AG20443 (cell line): ENCODE measurements at places on chromosomes 7 and 10.

- DNase-seq = no peak
These were observed 76.2 kb downstream of the PLCE1 start for GRCh38 chr10:94069884-94070283.

DNA sequence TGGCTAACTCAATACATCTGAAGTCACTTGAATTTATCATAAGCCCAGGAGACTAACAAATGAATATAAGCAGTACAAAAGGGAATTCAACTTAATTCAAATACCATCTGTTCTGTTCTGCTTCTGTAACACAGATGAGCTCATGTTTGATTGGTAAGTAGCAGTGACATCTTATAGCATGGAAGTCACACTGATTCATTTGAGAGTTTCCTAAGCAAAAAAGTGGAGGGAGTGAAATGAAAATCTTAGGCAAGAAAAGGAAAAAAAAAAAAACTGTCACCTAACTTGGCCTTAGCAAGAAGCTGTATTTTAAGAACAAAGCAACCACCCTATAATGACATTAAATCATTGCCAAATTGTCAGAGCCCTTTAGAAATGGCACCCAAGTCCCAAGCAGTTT is 49.5 kb downstream of the SMURF1 start:
- DNase-seq = no peak

DNA sequence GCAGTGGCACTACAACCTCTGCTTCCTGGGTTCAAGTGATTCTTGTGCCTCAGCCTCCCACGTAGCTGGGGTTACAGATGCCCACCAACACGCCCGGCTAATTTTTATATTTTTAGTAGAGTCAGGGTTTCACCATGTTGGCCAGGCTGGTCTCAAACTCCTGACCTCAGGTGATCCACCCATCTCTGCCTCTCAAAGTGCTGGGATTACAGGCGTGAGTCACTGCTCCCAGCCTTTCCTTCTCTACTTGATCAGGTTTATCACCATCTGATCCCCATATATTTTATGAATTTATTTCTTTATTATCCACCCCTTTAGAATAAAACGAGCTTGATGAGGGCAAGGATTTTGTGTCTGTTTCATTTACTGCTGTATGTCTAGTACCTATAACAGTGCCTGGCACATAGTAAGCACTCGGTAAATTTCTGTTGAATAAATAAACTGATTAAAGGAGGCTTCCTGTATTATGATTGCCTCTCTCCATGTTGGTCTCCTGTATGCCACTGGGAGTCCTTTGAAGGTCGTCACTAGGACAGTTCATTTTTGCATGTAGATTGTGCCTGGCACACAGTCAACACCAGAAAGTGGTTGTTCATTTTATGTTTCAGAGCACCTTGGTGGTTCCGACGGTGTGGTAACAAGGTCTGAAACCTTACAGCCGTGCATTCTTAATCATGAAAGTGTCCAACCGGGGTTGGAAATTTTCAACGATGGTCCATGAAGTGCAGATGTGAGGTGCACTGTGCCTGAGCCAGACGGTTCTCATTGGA is 9.6 kb upstream of the EIF3A start:
- no peak for DNase-seq

DNA sequence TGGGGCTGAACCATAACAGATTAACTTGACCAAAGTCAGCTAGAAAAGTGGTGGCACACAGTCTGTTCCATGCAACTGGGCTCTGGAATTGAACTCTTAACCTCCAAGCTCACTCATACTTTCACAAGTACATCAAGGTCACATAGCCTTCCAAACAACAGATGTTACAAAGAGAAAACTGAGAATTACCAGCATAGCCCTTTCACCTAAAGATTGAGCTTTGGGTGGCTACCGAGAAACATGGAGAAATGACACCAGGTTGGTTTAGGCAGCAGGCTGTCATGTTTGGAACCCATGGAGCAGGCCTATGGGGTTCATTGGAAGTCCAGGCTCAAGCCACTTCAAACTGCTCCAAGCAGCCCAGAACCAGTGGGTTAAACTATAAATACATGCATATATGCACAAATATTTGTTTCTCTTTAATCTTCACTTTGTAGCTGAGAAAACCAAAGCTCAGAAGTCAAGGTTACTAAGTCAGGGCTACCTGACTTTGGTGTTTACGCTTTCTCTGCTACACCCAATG is 59.1 kb downstream of the MALSU1 start:
- DNase-seq = no peak

- DNase-seq = no peak
These were observed 390.3 kb upstream of the MBL2 start for GRCh38 chr10:53162856-53163255.

DNA sequence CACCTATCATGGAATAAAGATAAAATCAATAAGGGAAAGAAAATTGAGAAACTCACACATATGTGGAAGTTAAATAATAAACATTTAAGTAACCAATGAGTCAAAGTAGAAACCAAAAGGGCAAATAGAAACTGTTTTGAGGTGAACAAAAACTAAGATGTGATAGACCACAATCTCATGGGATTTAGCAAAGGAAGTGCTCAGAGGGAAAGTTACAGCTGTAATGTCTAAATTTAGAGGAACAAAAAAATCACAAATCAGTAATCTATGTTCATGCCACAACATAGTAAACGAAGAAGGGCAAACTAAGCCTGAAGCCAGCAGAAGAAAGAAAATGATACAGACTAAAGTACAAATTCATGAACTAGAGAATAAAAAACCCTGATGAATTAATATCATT is 16.3 kb downstream of the CYP3A4 start:
- DNase-seq = no peak

DNA sequence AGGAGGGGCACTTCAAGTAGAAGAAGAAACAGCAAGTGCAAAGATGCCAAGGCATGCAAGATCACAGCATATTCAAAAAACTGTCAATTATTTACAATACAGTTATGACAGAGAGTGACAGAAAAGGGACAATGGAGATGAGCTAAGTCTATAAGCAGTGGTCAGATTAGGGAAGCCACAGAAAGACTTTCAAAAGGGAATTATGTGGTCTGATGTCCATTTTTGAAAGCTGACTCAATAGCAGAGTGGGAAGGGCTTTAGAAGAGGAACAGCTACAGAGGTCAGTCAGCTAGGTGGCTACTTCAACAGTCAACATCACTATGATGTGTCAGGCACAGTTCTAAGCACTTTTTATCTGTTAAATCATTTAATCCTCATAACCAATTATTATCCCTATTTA is 45.2 kb upstream of the SPOCK2 start:
- DNase-seq = peak; percentile 75

GRCh38 chr7:142357953-142358520 is 100.2 kb upstream of the PRSS58 start:
- peak; percentile 70 for DNase-seq

DNA sequence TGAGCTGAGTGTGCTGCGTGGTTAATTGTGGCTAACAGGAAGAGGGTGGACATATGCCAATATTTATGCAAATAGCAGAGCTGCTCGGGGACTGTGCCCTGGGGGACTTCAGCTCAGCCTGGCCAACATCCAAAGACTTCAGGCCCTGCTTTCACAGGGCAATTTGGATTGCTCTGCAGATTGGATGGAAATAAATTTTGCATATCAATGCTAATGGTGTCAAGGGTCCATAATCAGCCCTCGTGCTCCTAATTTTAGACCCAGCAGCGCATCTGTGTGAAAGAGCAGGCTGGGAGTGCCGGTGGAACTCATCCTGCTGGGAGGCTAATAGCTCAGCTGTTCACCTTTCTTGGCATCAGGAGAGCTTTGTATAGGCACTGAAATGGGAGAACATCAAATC is 270.1 kb downstream of the TCERG1L start:
- DNase-seq = no peak

- DNase-seq = no peak
These were observed 703 bp downstream of the RBP3 start for GRCh38 chr10:47348661-47349470.
